ENCODE measurements at places on chromosomes 6 and 20. TPM values are rescaled to one million over a fixed set of nuclear protein-coding genes. Genes with fewer than 3 reads are reported as not detected.
A peak's percentile ranks its signal among the peaks of the same experiment; 100 is the strongest.

Gene IMPG1
- total RNA-seq: not detected

Gene SAMD3
- total RNA-seq: 29.7 TPM

Gene DEFB126
- total RNA-seq: not detected

DNA sequence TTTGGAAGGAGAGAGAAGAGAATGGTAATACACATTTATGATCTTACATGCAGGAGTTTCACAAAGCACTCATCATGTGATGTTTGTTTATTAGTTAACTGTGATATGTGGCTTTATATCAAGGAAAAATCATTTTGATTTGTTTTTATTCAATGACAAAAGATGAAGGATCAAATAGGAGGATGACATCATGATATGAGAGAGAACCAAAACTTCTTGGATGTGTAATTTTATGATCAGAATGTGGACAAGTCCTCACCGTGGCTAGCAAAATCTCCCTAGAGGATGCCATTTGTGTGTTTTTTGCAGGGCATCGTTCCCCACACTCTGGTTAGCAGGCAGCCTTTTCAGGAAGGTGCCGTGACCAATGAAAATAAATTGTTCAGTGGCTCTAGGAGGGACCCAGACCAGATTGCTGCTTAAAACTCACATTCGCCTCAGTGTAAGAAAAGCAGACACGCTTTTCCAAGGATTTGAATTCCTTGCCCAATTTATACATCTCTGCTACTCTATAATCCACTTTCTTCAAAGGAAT, 552.7 kb downstream of the NKAIN2 start:
- H3K4me1 ChIP-seq: no peaks in the 10 kb centered on the region
- H3K27me3 ChIP-seq: no peaks in the 10 kb centered on the region
- no peak for DNase-seq
- no peak overlapping the region for H3K27ac ChIP-seq

- no peaks in the 10 kb centered on the region for H3K27me3 ChIP-seq
- peaks cover 5% of the 10 kb centered on the region for H3K4me1 ChIP-seq
- no peak overlapping the region for H3K27ac ChIP-seq
- H3K4me3 ChIP-seq: no peak overlapping the region
- no peaks in the 10 kb centered on the region for H3K36me3 ChIP-seq
- DNase-seq: peak; percentile 25
Observed at GRCh38 chr6:20564269-20564668, 30.0 kb downstream of the CDKAL1 start.

- H3K36me3 ChIP-seq: no peaks in the 10 kb centered on the region
- H3K27ac ChIP-seq: no peak overlapping the region
- H3K4me3 ChIP-seq: no peak overlapping the region
- H3K4me1 ChIP-seq: no peaks in the 10 kb centered on the region
- no peaks in the 10 kb centered on the region for H3K27me3 ChIP-seq
Observed at GRCh38 chr6:82063574-82063973, 184.0 kb downstream of the IBTK start.

- H3K27me3 ChIP-seq: peaks cover 8% of the 10 kb centered on the region
- DNase-seq: no peak
- no peaks in the 10 kb centered on the region for H3K36me3 ChIP-seq
Observed at GRCh38 chr6:112288475-112288874, 34.1 kb upstream of the LAMA4 start.

DNA sequence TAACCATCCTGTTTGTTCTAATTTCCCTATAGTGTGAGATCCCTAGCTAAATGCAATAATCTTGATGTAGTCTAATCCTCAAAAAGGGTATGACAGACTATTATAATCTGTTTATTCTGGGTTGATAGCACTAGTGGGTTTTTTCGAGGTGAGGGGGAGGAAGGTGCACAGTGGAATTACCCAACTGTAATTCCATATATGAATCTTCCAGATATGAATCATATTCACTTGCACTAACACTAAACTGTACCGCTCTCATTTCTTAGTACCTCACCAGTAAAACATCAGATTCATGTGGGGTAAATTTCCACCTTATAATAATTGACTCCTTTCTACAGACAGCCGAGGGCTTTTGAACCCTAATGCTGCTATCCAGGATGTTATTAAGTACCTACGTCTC, 16.5 kb downstream of the NCOA7 start:
- no peaks in the 10 kb centered on the region for H3K27me3 ChIP-seq
- H3K4me3 ChIP-seq: no peak overlapping the region
- H3K27ac ChIP-seq: no peak overlapping the region
- no peaks in the 10 kb centered on the region for H3K36me3 ChIP-seq
- no peak for DNase-seq
- peaks cover 82% of the 10 kb centered on the region for H3K4me1 ChIP-seq

- peaks cover 26% of the 10 kb centered on the region for H3K27me3 ChIP-seq
- H3K36me3 ChIP-seq: no peaks in the 10 kb centered on the region
- no peak overlapping the region for H3K4me3 ChIP-seq
- H3K27ac ChIP-seq: no peak overlapping the region
- no peaks in the 10 kb centered on the region for H3K4me1 ChIP-seq
- DNase-seq: no peak
Observed at GRCh38 chr20:44187772-44188709, 1.1 kb upstream of the JPH2 start.

- H3K4me3 ChIP-seq: no peak overlapping the region
- no peaks in the 10 kb centered on the region for H3K27me3 ChIP-seq
- H3K27ac ChIP-seq: no peak overlapping the region
- peaks cover 4% of the 10 kb centered on the region for H3K4me1 ChIP-seq
- H3K36me3 ChIP-seq: no peaks in the 10 kb centered on the region
Observed at GRCh38 chr6:109322825-109323224, 59.4 kb downstream of the CD164 start.

DNA sequence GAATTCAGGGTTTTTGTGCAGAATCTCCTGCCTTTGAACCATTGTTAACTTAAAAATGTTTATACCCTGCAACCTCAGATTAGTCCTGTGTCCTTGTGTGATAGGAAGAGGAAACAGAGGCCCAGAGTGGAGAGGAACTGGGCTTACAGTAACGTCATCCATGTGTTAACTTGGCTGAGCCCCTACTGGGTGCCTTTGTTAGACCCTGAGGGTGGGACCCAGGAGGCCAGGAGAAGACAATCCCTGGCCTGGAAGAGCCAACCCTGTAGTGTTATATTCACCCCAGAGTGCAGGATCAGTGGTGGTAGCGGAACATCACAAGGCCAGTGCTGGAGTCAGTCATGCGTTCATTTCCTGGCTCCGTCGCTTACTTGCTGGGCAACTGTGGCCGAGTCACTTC, 10.6 kb downstream of the MYLK2 start:
- no peak overlapping the region for H3K4me3 ChIP-seq
- no peaks in the 10 kb centered on the region for H3K36me3 ChIP-seq
